ENCODE measurements at places on chromosomes 2 and 18.

DNA sequence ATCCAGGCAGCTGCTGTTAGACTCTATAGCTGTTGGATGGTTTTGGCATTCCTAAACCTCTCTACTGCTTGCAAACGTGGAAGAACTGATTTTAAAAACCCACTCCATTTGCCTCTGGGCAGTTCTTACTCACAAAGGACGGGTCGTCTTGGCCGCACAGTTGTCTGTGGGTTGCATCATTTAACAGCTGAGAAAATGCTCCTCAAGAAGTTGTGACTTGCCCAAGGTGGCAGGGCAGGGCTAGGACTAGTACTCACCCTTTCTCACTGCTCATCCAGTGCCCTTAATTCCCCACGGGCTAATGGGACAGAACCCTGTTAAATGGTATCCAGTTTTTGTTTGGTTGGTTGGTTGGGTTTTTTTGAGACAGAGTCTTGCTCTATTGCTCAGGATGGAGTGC is 997 bp upstream of the DRC1 start:
- no peak for DNase-seq

- DNase-seq = peak; percentile 11
These were observed 27.1 kb upstream of the ICOS start for GRCh38 chr2:203909261-203909967.

DNA sequence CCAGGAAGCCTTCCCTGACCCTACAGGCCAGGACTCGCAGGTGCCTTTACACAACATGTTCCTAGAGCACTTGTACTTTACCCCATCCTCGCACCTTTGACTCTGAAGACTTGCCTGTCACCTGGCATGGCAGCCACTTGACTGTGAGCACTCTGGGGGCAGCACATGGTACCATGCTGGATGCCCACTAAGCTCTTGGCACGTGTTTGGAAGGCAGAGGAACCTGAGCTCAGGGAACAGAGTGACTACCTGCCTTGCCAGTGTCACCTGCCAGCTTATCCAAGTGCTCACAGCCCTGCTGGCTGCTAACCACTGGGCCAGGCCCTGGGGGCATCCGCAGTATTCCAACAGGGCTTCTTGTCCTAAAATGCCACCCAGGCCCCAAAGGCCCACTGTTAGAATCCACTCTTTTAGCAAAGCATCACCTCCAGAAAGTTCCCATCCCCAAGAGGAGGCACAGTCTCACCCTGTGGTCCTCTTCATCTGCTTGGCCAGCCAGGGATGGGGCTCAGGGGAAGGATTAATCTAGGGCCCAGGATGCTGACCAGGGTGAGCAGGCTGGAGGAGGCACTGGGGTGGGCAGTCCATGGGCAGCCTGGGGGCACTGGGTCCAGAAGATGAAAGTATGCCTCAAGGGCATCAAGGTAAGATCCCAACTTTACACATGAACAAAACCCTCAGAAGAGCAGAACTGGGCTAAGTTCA is 57.0 kb downstream of the ZBTB7C start:
- DNase-seq = no peak

GRCh38 chr2:24336811-24337210 is 23.5 kb downstream of the ITSN2 start:
- DNase-seq = no peak

DNA sequence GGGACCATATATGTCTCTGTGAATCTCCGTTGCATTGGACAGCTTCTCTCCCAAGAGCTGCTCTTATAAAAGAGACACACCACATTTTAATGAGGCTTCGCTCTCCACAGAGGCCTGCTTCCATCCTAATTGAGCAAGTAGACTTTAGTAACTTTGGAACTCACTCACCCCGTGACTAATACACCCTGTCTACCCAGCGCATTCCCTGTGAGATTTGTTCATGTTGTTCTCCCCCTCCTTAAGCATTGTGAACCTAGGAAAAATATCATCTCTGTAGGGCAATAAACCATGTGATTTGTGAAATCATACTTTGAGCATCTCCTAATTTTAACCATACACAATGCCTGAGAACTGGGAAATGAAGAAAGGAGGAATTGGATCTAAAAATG is 56.9 kb downstream of the MCFD2 start:
- no peak for DNase-seq

GRCh38 chr2:111624411-111625156 is 259.4 kb downstream of the ANAPC1 start:
- DNase-seq = peak; percentile 34

DNA sequence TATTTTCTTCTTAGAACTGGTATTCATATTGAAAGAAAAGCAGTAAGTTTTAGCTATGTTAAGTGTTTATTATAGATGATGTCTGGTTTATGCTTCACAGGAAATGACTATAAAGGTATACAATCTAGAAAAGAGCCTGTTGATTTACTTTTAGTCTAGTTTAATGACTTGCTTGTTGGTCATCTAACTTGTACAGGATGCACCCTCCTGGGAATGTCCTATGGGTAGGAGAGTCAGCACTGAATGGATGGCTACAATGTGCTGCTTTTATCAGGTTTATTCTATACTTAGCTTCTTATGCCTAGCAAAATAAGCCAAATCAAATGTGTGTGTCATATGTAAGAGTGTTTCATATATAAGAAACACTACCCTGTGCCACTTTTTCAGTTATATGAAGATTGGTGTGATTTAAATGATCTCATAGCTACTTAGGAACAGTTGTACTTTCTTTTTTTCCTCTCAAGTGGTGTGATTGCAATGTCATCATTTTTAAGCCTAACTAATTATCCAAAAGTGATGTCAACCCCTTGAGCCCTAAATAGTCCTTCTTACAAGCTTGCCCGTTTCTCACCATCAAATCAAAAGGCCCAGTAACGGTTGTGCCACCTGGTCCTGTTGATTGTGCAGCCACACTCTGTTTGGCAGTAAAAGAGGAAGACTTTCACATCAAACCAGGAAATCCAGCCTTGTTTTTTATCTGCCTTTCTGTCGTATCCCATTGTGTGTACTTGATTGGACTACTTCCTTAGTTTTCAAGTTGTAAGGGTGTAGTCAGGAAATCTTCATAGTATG is 176.0 kb downstream of the DIS3L2 start:
- peak; percentile 76 for DNase-seq

DNA sequence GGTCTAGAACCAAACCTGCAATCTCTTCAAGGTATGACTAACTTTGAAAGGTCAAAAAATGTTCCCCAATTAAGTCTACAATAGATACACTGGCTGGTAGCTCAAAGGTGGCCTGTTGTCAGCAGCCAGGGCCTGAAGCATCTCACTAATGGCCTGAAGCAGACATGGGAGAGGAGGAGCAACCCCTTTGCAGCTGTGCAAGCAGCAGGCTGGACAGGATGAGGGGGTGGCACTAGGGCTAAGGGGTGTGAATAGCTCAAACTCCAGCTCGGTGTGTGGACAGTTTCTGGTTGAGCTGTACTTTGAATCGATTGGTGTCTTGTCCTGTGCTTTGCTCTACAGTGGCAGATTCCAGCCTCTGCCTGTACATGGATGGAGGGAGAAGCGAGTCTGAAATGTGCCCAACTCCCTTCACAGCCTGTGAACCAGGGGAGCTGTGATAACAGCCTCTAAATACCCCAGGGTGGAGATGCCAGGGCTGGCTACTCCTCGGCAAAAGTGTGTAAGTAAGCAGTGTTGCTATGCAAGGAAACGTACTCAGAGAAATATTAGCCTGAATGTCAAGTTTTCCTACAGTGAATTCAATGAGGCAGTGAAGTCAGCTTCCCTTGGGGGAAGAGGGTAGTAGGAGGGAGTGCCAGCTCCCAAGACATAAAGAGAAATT is 34.7 kb upstream of the DTNB start:
- no peak for DNase-seq

DNA sequence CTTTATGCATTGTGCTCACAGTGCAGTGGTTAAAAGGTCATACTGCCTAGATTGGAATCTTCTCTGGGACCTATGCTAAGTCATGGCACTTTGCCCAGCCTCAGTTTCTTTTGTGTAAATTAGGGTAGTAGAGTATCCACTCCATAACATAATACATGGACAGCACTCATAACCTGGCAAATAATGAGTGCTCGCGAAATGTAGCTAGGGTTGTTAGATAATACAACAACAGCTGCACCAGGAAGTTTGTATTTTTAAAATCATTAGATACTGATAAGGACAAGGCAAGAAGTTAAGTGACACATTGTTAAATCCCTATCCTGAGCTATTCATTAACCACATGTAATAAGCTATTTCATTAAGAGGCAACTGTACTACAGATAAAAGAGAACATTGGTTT is 13.8 kb upstream of the PLA2R1 start:
- DNase-seq = no peak

- DNase-seq = peak; percentile 26
These were observed 9.4 kb upstream of the SLC38A11 start for GRCh38 chr2:164964700-164965099.

- no peak for DNase-seq
These were observed 77.5 kb downstream of the COLEC12 start for GRCh38 chr18:422966-423365.

DNA sequence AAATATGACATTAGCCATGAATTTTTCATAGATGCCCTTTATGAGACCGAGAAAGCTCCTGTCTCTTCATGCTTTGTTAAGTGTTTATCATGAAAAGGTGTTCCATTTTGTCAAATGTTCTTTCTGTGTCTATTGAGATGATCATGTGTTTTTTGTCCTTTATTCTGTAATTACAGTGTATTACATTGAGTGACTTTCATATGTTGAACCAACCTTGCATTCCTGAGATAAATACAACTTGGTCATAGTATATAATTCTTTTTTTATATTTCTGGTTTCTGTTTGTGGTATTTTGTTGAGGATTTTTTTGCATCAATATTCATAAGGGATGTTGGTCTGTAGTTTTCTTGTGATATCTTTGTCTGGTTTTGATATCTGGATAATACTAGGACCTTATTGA is 52.9 kb upstream of the HPCAL1 start:
- no peak for DNase-seq

GRCh38 chr2:221243771-221244170 is 328.3 kb downstream of the EPHA4 start:
- DNase-seq = no peak

DNA sequence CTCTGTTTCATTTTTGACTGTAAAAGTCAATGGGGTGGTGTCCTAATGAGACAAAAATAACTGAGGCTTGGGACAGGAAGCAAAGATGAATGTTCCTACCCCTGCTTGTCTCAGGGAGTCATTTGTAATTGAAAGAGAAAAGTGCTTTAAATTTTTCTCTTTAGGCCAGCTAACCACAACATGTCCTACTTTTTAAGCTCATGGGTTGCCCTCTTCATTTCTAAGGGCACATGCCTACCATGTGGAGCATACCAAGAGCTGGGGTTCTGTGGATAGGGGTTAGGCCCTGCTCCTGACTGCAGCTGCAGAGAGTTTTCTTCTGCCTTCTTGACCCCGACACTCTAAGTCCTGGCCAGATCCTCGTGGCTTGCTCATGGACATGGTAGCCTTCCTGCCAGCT is 96.8 kb upstream of the ARL4C start:
- no peak for DNase-seq

DNA sequence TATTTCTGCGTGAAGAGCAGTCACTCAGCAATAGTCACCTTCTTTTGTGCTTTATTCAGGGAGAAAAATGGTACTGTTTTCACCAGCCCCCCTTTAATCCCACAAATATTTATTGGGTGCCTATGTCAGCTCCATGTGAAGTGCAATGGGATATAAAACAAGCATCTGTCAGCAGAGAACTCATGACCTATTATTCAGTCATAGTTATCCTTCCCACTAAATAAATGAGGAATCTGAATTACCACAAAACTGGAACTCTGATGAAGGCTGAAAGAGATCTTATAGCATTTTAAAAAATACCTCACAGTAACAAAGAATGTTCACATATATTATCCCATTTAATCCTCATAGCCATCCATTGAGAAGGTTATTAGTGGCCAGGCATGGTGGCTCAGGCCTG is 45.8 kb downstream of the DHX57 start:
- no peak for DNase-seq

DNA sequence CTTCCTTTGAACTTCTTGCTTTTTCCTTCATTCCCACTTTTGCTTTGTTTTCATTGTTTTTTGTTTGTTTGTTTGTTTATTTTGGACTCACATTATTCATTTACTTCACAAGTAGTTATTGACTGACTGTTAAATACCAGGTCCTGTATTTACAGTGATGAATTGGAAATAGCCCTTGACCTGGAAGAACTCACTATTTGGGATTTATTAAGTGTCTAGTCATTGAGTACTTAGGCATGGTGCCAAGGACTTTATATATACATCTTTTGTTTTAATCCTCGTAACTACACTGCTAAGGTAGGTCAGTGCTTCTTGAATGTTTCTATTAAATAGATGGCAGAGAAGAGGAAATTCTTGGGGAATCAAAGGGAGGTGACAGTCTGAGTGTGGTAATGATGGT is 11.1 kb downstream of the SPOPL start:
- no peak for DNase-seq

- no peak for DNase-seq
These were observed 71.2 kb upstream of the CREB1 start for GRCh38 chr2:207458582-207458981.

- DNase-seq = no peak
These were observed 65.5 kb downstream of the CABLES1 start for GRCh38 chr18:23200756-23201155.

- no peak for DNase-seq
These were observed 88.2 kb downstream of the PKP4 start for GRCh38 chr2:158544998-158545397.

GRCh38 chr18:12374401-12374800 is 2.6 kb downstream of the AFG3L2 start:
- no peak for DNase-seq

GRCh38 chr2:188922191-188922590 is 52.0 kb upstream of the COL3A1 start:
- no peak for DNase-seq

DNA sequence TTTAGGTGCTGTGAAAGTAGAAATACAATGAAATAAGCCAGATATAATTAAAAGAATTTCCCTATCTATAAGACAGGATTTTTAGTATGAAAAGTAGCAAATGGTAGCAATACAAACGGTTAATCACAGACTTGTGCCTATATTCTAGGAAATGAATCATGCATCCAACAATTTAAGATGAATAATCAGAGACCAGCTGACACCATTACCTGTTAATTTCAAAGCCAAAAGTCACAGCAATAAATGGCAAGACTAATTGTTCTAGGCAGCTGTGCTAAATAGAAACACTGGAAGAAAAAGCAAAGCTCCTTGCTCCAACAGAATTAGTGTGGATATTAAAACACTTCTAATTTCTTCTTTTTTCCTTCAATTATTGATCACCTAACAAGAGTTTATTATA is 35.1 kb upstream of the MPP4 start:
- no peak for DNase-seq

GRCh38 chr2:193566276-193566675 is 1371.5 kb upstream of the TMEFF2 start:
- no peak for DNase-seq

DNA sequence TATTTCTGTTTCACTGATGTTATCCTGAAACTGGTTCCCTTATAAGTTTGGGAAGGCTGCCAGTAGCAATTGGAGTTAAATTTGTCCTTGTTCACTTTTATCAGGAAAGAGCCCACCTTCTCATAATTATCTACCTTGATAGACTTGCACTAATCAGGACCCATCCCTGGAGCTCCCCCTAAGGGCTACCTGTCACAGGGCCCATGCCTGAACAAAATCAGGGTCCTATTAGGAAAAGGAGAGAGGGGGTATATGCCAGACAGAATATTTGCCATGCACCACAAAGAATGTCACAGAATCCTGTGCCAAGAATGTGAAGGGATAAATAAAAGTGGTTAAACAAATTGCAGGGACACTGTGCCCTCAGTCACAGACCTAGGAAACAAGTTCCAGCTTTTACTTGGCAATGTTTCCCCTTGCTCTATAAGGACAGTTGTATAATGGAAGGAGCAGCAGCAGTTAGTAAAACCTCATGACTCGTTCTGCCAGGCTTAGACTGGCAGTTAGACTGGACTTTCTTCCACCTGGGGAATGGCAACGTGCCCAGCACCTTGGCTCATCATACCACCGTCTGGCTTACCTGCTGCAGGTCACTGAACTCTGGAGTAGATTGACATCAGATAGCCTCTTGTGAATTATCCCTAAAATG is 32.3 kb upstream of the VWC2L start:
- DNase-seq = no peak

Data from Jurkat, Clone E6-1 (cell line).